ENCODE measurements at places on chromosomes 13 and 19. TPM values are rescaled to one million over a fixed set of nuclear protein-coding genes. Genes with fewer than 3 reads are reported as not detected.

Gene SLC7A9
- total RNA-seq, result 0.44 TPM

Gene PLIN5
- 0.11 TPM for total RNA-seq

Gene KLK12
- not detected for total RNA-seq

Gene SPACA4
- total RNA-seq, result not detected

Gene HCST
- total RNA-seq, result 0.25 TPM

Gene ZNF578
- total RNA-seq, result not detected

Gene ABHD8
- 3.6 TPM for total RNA-seq

Gene SRRM5
- 0.81 TPM for total RNA-seq

Gene CBARP
- 4.0 TPM for total RNA-seq

Gene ELSPBP1
- not detected for total RNA-seq

Gene EML2
- total RNA-seq, result 26.2 TPM

Gene DIAPH3
- total RNA-seq, result 9.2 TPM

Gene RAB3D
- 3.2 TPM for total RNA-seq

Gene ATCAY
- 0.18 TPM for total RNA-seq

Gene GPR12
- total RNA-seq, result not detected
